Stimulated activated CD4-positive, alpha-beta T cell treated with anti-CD3 and anti-CD28 coated beads, TNF-alpha, amount 100 ng/mL, for 24 hours (primary cell): ENCODE measurements at places on chromosomes 5 and 9.

DNA sequence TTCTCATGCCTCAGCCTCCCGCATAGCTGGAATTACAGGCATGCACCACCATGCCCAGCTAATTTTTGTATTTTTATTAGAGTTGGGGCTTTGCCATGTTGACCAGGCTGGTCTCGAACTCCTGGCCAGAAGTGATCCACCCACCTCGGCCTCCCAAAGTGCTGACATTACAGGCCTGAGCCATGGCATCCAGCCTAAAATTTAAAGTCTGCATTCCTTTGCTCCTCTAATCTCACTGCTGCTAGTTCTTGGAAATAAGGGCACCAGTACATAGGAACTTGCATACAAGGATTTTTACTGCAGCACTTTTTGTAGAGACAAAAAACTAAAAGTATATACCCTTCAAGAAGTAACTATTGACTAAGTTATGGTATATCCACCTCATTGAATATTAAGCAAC lies 20.0 kb upstream of the DCP2 start:
- no peak for DNase-seq

DNA sequence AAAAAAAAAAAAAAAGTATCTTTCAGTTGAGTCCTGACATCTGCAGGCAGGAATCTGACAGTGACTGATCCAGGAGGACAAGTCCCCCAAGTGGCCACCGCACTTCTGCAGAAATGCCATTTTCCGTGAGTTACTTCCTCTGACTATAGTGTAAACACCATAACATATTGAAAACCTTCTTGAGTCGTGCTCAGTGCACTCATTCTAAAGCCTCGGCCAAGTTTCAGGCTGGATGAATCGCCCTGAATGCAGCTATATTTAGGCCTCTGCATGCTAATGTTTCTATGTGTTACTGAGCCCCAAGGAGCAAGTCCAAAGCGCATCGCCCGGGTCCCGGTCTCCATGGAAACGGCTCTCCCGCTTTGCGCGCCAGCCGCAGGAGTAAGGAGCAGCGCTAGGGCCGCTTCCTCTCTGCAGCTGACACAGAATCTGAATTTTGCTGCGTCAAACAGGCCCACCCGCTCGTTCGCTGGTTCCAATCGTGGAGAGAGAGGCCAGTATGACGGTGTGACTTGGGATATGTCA lies 335.4 kb downstream of the MSX2 start:
- DNase-seq = peak; percentile 13

- DNase-seq = no peak
Measured at GRCh38 chr5:137075163-137075970, 423.8 kb downstream of the SPOCK1 start.

- DNase-seq = no peak
Measured at GRCh38 chr5:41048986-41049385, 22.2 kb downstream of the MROH2B start.

DNA sequence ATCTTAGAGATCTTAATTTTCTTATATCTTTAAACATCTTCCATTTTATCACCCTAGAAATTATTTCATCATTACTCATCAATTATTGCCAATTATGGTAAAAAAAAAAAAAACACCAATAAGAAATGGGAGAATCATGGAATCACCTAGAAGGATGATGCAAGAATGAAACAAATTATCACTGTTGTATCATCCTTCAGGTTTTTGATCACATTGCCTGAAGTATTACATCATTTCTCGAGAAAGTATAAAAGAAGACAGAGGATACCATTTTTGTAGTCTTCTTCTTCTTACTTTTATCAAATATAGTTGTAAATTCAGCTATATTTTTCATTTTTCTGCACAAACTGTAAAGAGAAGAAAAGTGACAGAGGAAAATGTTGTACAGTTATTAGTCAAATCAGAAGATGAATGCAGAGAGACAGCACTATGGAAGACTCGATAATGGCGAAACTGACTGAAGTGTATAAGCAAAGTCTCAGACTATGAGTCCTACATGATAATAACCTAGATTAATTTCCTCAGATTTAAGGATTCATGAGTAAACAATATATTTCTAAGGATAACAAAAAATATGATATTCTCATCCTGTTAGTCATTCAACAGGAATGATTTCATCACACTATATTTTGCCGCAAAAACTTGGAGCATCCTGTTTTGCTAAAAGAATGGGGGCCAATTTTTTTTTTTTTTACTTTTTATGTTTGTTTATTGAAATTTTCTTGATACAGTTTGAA lies 5.9 kb upstream of the STC2 start:
- DNase-seq = no peak

DNA sequence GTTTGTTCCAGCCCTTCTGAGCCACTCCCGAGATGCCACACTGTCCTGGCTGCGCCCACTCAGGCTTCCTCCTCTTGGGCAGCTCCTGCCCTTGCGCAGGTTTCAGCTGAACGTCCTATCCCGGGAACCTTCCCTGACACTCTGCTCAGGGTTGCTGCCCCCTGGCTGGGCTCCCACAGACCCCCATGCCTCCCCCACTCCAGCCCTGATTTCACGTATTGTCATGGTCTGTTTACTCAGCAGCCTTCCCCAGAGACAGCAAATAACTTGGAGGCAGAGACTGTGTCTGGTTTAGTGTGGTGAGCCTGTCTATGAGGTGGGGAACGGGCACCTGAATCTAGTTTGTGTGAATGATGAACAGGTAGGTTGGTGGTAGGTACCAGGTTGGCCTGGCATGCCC lies 40.4 kb downstream of the LMX1B start:
- DNase-seq = no peak

- no peak for DNase-seq
Measured at GRCh38 chr9:35690614-35691333, 1.0 kb upstream of the TPM2 start.
